Pons (tissue), 1 donor: ENCODE measurements at places on chromosomes 3 and 15.

GRCh38 chr15:49741712-49742111 lies 120.9 kb downstream of the DTWD1 start:
- no peak for DNase-seq

- DNase-seq = no peak
These were observed 489.2 kb downstream of the FGF12 start for GRCh38 chr3:192237992-192238608.

- no peak for DNase-seq
These were observed 144.3 kb downstream of the ERC2 start for GRCh38 chr3:56323986-56324420.

DNA sequence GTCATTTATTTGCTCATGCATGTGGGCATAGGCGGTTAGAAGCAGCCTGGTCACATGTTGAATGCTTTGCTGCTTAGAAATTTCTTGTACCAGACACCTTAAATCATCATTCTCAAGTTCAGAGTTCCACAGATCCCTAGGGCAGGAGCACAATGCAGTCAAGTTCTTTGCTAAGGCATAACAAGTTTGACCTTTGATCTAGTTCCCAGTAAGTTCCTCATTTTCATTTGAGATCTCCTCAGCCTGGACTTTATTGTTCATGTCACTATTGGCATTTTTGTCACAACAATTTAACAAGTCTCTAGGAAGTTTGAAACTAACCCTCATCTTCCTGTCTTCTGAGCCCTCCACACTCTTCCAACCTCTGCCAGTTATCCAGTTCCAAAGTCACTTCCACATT lies 22.8 kb downstream of the HGD start:
- no peak for DNase-seq

- DNase-seq = no peak
These were observed 38.8 kb upstream of the BNC1 start for GRCh38 chr15:83323296-83323711.

DNA sequence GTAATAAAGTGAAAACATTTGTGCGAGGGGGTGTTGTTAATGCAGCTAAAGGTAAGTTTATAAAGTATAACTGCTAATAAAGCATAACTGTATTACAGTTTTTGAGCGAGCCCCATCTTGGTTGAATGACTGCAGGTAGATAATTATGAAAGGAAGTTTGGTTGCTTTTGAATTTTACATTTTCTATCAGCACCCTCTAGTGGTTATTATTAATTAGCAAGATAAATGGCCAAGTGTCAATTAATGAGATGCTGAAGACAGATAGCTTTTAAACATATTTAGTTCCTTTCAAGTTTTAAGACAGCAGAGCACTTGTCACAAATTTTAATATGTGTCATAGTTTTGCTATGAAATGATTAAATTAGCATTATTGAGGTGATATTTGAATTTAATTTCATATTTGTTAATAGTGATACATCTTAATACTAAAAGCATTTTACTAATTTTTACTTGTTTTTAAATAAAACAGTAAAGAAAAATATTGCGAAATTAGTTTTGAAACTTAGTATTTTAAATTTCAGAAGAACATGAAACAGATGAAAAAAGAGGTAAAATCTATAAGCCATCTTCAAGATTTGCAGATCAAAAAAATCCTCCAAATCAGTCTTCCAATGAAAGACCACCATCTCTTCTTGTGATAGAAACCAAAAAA lies 15.1 kb downstream of the U2SURP start:
- DNase-seq = no peak

DNA sequence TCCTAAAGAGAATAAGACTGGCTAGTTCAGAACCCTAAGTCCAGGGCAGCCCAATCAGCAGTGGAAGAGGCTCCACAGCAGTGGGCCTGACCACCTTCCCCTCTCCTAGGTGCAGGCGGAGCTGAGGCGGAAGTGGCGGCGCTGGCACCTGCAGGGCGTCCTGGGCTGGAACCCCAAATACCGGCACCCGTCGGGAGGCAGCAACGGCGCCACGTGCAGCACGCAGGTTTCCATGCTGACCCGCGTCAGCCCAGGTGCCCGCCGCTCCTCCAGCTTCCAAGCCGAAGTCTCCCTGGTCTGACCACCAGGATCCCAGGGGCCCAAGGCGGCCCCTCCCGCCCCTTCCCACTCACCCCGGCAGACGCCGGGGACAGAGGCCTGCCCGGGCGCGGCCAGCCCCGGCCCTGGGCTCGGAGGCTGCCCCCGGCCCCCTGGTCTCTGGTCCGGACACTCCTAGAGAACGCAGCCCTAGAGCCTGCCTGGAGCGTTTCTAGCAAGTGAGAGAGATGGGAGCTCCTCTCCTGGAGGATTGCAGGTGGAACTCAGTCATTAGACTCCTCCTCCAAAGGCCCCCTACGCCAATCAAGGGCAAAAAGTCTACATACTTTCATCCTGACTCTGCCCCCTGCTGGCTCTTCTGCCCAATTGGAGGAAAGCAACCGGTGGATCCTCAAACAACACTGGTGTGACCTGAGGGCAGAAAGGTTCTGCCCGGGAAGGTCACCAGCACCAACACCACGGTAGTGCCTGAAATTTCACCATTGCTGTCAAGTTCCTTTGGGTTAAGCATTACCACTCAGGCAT lies 33.7 kb downstream of the VIPR1 start:
- DNase-seq = peak; percentile 41

DNA sequence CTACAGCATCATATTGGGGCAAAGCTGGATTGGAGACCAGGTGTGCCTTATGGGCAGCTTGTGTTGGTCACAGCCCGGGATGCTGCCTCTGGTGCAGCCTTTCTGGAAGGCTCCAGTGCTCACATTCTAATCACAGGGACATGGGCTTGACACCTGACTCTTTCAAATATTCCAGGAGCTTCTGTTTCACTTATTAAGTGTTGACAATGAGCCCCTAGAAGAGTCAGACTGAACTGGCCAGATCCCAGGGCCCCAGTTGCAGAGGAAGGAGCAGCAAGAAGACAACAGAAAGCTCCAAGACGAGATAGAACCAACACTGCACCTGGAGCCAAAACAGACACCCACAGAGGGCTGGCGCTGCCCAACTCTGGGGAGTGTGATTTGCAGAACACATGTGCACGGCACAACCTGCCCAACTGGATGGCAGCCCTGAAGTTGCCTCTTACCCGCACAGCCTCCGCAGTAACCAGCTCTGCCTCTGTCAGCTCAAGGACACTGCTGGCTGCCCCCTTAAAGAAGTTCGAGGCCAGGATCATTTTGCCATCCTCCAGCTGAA lies 30.3 kb downstream of the ALDH1L1 start:
- DNase-seq = no peak

DNA sequence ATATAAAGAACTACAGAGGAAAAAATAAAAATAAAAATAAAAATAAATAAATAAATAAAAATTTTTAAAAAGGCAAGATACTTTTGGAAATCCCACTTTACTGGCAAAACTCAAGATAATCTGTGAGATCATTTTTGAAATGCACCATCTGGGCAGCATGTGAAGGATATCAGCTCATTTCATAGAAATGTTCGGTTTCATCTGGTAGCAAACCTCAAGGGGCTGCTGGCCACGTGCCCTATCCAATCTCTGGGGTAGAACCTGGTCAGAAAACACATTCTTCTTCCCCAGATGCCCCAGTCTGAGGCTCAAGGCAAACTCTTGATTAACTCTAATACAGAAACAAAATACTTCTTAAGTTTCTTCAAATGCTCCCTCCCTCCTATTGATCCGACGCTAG lies 166.0 kb downstream of the FMN1 start:
- DNase-seq = no peak

DNA sequence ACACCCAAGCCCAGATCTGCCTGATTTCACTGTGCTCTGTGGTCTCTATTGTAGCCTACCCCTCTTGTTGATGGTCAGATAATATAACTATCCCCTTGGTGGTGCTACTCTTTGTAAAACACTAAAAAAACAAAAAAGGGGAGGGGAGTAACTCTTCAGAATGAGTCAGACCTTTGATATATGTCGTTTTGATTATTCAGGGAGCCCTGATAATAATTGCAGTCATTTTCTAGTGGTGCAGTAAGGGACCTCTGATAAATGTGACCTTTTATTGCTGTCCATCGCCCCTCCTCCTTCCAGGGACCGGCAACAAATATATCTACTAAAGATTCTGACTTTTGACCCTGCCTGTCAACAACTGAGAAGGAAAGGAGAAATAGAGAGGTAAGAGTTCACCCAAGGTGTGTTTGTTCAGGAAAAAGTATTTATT lies 45.1 kb upstream of the MAGI1 start:
- DNase-seq = no peak
